SK-MEL-5 (cell line): ENCODE measurements at places on chromosomes 4 and X. TPM values are rescaled to one million over a fixed set of nuclear protein-coding genes. Genes with fewer than 3 reads are reported as not detected.

- DNase-seq: no peak
Measured at GRCh38 chr4:38204339-38205035, 244.3 kb downstream of the PTTG2 start.

Gene CHRDL1
- total RNA-seq: 0.08 and 0.18 TPM in 2 replicates

- DNase-seq: no peak
Measured at GRCh38 chr4:69490271-69490670, 5.4 kb downstream of the UGT2B4 start.

Gene CDS1
- 0.13 and 0.32 TPM in 2 replicates for total RNA-seq

DNA sequence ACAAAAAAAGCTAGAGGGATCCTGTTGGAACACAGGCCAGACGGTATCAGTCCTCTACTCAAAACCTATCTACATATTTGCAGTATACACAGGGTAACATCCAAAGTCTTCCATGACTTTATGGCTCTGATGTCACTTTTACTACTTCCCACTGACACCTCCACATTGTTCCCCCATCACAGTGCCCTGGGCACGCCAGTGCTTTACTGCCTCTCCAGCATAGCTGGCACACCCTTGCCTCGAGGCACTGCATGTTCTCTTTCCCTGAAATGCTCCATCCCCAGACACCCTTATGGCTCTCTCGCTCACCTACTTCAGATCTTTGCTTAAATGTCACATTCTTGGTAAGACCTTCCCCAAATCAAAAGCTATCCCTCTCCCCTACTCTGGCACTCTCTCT lies 6.3 kb upstream of the ATP10D start:
- no peak for DNase-seq

- DNase-seq: peak; percentile 22
Measured at GRCh38 chrX:41589634-41590270, 99.0 kb upstream of the GPR34 start.

GRCh38 chr4:1379801-1380331 lies 26.4 kb downstream of the NKX1-1 start:
- DNase-seq: no peak

Gene SLC7A11
- 52.1 and 53.5 TPM in 2 replicates for total RNA-seq

GRCh38 chrX:39648548-39649254 lies 449.1 kb downstream of the BCOR start:
- no peak for DNase-seq

DNA sequence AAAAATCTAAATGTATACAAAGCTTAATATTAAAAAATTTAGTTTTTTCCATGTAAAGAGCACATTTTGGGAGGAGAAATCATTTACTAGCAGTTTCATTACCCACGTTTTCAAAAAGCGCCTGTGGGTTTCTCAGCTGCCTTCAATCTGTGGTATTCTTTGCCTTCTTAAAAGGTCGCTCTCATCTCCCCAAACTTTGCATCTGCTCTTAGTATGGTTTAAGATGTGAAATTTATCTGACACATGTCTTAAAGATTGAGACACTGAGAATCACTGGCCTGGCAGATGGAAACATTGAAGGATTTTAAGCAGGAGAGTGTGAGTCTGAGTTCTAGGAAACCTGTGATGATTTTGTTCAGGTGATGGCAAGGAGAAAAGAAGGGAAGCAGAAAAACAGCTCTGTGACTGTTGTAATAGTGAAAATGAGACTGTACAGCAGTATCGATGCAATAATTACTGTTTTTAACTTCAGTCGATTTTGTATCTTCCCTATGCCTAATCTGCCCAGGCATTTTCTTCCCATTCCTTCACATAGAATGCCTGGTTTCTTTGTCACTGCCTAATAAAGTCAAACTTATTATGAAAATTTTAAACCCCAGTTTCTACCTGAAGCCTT lies 75.9 kb downstream of the PAQR3 start:
- no peak for DNase-seq
